ENCODE measurements at places on chromosomes 4 and X.

- peak overlapping the region; percentile 54 for H3K27ac ChIP-seq
- no peak for DNase-seq
- H3K4me1 ChIP-seq, result peaks cover 8% of the 10 kb centered on the region
- peak overlapping the region; percentile 35 for H3K4me3 ChIP-seq
- no peaks in the 10 kb centered on the region for H3K36me3 ChIP-seq
Observed at GRCh38 chrX:48972220-48973164, 848 bp upstream of the KCND1 start.

DNA sequence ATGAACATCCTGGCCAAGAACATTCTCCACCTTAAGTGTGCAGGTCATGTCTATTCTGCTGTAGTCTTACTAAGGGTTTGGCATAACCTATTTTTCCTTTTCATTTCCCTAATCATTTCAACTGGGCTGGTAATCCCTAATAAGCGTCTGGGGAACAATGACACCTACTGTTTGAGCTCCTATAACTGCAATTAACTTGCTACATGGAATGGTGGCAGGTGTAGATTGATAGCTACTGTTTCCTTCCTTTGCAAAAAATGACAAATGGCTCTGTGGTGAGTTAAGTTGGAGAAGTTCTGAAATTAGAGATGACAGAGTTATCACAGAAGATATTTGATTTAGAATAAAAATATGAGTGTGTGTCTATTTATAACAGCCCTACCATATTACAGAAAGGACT, 104.5 kb upstream of the NAP1L5 start:
- no peaks in the 10 kb centered on the region for H3K4me1 ChIP-seq
- no peaks in the 10 kb centered on the region for H3K36me3 ChIP-seq
- H3K4me3 ChIP-seq, result no peak overlapping the region
- H3K27me3 ChIP-seq, result no peaks in the 10 kb centered on the region

GRCh38 chr4:6319530-6320150, 50.0 kb downstream of the WFS1 start:
- H3K4me3 ChIP-seq, result no peak overlapping the region
- DNase-seq, result no peak
- no peaks in the 10 kb centered on the region for H3K27me3 ChIP-seq
- no peak overlapping the region for H3K27ac ChIP-seq

DNA sequence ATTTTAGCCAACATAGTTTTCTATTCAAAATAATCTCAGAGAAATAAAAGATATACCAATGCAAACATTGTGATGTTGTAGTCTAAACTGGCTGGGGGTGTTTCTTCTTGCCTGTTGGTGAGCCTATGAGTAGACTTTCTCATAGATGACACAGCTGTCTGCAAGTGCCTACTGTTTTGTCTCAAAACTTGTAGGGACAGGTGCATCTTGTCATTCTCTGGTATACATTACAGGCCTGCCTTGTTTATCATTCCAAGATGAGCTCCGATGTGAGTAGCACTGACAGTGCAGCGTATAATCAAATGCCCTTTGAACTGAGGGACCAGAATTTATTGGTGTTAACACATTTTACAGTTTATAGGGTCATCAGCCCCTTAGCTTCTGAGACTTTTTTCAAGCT, 353.8 kb downstream of the PRDM5 start:
- H3K27ac ChIP-seq, result no peak overlapping the region
- no peaks in the 10 kb centered on the region for H3K27me3 ChIP-seq
- H3K36me3 ChIP-seq, result no peaks in the 10 kb centered on the region
- H3K4me3 ChIP-seq, result no peak overlapping the region
- no peak for DNase-seq

GRCh38 chrX:40022421-40022820, 75.3 kb downstream of the BCOR start:
- no peak overlapping the region for H3K27ac ChIP-seq
- DNase-seq, result no peak
- no peaks in the 10 kb centered on the region for H3K27me3 ChIP-seq
- H3K4me1 ChIP-seq, result no peaks in the 10 kb centered on the region

DNA sequence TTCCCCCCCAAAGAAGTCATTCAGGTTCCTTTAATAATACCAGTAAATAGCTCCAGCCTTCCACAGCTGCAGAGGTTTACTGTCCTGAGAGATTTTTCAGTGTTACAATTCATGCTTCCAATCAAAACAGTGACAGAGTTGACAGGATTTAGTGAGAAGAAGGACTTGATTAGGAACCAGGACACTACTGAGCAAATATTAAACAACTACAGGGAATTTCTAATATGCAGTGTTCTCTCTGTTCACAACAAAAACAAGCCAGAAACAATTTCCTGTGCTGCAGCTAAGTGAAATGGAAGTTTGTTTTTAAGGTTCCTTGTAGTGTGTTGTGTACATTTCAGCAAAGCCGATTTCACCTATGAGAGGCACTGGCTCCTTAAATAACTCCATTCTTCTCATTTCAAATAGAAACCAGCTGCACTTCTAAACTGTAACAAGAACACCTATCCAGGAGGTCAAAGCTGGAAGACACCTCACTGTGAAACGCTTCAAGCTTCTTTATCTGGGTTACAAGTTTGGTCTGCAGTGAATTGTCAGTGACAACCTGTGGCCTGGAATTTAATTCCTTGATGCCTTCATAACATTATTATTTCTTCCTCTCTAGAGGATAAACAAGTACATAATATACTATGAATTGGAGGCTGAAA, 149.3 kb downstream of the RASL11B start:
- H3K4me3 ChIP-seq, result no peak overlapping the region
- no peak overlapping the region for H3K27ac ChIP-seq
- H3K4me1 ChIP-seq, result peaks cover 41% of the 10 kb centered on the region
- no peak for DNase-seq
- H3K27me3 ChIP-seq, result no peaks in the 10 kb centered on the region
- H3K36me3 ChIP-seq, result no peaks in the 10 kb centered on the region

DNA sequence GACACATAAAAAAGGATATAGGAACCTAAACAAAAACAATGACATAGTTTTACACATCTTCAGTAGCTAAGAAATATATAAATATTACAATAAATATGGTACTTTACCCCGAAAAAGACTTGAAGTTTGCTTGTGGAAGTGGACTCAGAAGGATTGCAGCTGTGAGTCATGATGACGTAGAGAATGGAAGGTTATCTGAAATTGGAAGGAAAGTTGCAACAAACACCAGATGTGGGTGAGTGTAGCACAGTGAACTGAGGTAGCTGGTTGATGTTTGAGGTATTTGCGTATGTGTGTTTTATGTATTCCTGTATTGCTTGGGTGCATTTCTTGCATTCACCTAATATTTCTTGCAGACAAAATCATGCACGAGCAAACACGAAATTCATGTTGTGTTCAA, 113.0 kb downstream of the ARX start:
- H3K4me3 ChIP-seq, result no peak overlapping the region
- H3K27me3 ChIP-seq, result no peaks in the 10 kb centered on the region
- no peak overlapping the region for H3K27ac ChIP-seq
- no peak for DNase-seq
- H3K36me3 ChIP-seq, result no peaks in the 10 kb centered on the region
